H4 (cell line): ENCODE measurements at places on chromosomes 6 and 20. TPM values are rescaled to one million over a fixed set of nuclear protein-coding genes. Genes with fewer than 3 reads are reported as not detected.

Gene FOXA2
- 0.80 and 1.6 TPM in 2 replicates for total RNA-seq

Gene TMC2
- total RNA-seq, result not detected in 2 replicates

Gene PNPLA1
- total RNA-seq, result not detected in 2 replicates

Gene RFX6
- not detected in 2 replicates for total RNA-seq

Gene POPDC3
- total RNA-seq, result 35.9 and 42.4 TPM in 2 replicates

Gene LPA
- total RNA-seq, result not detected in 2 replicates
